D721Med (cell line): ENCODE measurements at places on chromosomes 5 and 9.

- DNase-seq = no peak
These were observed 344.1 kb upstream of the RPS23 start for GRCh38 chr5:82622205-82622604.

DNA sequence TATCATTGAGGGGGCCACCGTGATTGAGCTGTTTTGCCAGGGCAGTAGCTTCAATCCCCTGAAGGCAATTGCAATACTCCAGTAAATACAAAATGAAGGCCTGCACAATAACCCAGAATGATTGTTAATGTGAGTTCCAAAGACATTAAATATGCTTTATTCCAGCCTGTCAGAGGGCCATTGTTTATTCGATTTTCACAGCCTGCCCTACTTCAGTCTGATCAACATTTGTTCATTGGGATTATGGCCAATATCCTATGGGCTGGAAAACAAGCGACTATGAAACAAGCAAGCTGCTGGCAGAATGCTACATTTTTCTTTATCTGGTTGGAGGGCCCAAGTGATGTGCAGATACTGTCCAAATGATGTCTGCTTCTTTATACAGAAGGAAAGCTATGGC is 543.1 kb downstream of the TLE1 start:
- DNase-seq = no peak

DNA sequence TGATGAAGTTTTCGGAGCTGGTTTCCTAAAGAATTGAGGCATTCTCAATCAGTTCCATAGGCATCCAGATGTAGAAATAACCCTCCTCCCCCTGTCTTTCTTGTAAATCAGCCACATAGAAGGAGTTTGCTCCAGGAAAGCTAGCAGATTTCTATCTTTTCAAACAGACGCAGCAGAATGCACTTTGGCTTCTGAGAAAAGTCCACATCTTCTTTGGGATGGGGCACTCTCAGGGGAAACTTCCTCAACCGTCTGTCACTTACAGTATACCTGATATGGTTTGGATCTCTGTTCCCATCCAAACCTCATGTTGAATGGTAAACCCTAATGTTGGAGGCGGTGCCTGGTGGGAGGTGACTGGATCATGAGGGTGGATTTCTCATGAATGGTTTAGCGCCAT is 94.1 kb downstream of the SNCAIP start:
- DNase-seq = no peak

DNA sequence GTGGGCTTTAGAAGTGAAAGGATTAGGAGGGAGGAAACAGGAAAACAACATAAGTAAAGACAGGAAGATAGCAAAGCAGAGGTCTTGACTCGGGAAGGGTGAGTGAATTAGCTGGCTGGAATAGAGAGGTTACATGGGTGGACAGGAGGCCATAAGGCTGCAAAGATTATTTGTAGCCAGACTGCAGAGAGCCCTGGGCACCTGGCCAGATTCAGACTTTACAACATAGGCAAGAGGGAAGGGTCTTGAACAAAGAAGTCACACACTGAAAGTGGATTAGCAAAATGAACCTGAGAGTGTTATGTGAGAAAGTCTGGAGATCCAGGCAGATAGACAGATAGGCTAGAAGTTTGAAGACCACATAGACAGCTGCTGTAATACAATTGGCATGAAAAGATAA is 29.7 kb upstream of the CER1 start:
- DNase-seq = no peak

- no peak for DNase-seq
These were observed 8.6 kb downstream of the KLHL9 start for GRCh38 chr9:21326526-21327139.

DNA sequence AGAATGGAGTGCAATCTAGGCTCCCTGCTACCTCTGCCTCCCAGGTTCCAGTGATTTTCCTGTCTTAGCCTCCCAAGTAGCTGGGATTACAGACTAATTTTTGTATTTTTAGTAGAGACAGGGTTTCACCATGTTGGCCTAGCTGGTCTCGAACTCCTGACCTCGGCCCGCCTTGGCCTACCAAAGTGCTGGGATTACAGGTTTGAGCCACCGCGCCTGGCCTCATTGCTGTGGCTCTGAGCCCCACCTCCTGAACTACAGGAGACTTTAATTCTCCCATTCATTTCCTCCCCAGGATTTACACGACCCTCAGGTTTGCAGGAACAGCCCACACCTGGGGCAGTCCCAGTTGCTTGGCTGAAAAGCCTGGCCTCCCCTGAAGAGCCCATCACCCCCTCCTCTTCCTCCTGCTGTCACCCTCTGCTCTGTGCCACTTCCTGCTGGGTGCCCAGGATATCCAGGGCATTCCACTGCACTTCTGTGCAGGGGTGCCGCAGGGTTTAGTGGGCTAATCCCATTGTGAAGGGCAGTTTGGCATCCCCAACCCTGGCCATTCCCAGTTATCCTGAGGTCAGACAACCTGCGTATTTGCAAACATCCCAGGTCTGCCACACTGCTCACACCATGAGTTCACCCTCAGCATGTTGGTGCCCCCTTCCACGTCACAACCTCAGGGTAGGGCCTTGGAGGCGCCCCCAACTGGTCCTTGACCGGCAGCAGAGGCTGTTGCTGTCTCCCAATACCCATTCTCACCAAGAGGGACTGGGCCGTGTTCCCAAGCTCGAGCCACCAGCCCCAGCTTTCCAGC is 265.0 kb upstream of the IRX4 start:
- no peak for DNase-seq

GRCh38 chr5:106759581-106759980 is 911.2 kb downstream of the EFNA5 start:
- DNase-seq = no peak
